Sciatic nerve (tissue), 2 donors: ENCODE measurements at places on chromosomes 1 and 21. TPM values are rescaled to one million over a fixed set of nuclear protein-coding genes. Genes with fewer than 3 reads are reported as not detected.

- no peak for DNase-seq
These were observed 65.5 kb downstream of the DMRTB1 start for GRCh38 chr1:53524428-53525375.

- no peak for DNase-seq
These were observed 137.7 kb downstream of the PRDM16 start for GRCh38 chr1:3206696-3207095.

DNA sequence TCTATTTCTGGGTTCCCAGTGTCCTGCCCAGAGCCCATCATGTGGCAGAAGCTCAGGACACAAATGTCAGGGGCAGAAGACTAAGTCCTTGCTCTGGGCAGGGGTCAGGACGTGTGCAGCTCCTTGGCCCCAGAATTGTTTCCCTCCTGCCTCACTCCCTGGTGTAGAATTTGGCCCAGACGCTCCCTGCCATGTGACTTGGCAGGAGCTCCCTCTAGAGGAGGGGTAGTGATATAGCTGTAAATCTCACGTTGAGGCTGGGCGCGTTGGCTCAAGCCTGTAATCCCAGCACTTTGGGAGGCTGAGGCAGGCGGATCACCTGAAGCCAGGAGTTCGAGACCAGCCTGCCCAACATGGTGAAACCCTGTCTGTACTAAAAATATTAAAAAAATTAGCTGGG, 91.2 kb downstream of the UBIAD1 start:
- DNase-seq: no peak

GRCh38 chr1:167136191-167136614, 42.3 kb downstream of the STYXL2 start:
- no peak for DNase-seq

DNA sequence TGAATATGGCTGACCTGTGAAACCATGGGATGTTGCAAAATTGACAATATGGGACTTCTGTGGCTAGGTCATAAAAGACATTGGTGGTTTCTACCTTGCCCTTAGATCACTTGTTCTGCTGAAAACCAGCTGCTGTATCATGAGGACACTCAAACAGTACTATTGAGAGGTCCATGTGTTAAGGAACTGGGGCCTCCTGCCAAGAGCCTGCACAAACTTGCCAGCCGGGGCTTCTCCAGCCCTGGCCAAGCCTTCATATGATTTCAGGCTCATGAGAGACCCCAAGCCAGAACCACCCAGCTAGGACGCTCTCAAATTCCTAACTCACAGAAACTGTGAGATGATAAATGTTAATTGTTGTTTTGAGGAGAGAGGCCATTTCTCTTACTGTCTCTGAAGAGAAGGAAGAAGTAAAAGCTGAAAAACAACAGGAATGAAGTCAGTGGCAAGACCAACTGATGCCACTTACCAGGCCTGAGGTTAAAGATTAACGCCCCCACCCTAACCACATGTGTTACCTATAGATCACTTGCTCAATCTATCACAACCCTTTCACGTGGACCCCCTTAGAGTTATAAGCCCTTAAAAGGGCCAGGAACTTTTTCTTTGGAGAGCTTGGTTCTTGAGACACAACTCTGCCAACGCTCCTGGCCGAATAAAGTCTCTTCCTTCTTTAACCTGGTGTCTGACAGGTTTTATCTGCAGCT, 3.9 kb upstream of the PITHD1 start:
- no peak for DNase-seq

DNA sequence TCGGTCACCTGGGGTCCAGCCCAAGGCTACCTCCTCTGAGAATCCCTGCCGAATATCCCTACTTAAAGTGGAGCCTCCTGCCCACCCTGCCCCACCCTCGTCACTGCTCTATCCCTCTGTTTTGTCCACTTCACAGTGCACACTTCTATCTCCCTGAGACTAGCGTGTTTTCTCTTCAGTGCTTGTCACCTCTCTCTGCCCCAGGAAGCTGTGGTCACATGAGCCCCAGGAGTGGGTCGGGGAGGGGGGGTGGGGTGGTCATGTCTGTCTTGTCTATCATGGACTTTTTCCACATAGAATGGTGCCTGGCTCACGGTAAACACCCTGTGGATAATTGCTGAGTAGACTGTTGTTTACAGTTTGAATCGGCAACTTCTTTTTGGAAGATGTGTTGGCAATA, 673.6 kb downstream of the PTPRU start:
- no peak for DNase-seq

DNA sequence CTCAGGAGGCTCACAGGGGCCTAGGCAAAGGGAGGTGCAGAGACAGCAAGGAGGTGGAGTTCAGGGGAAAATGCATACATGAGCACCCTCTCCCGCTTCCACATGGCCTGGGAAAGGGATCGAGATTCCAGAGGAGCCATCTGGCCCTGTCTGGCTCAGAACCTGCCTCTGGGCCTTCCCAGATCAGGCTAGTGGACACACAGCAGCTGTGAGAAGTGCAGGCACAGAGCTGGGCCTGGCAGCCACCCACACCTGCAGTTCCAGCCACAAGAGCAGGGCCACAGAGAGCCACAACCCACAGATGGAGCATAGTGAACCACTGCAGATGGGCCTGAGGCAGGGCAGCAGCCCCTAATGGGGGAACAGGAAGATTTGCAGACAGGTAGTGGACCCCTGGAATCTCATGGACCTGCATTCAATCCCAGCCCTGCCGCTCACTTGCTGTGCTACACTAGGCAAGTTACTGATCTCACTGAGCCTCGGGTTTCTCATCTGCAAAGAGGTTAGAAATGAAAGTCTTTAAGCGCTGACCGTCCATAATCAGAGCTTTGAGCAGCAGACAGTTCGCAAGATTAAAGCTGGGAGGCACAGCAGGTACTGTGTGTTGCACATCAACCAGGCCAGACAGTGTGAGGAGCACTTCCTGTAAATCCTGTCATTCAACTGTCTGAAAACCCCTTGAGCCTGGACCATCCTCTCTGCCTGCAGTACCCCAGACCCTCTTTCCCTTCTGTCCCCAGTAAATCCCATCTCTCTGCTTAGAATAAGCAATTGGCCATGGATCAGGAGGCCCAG, 58.0 kb downstream of the MATN1 start:
- no peak for DNase-seq

DNA sequence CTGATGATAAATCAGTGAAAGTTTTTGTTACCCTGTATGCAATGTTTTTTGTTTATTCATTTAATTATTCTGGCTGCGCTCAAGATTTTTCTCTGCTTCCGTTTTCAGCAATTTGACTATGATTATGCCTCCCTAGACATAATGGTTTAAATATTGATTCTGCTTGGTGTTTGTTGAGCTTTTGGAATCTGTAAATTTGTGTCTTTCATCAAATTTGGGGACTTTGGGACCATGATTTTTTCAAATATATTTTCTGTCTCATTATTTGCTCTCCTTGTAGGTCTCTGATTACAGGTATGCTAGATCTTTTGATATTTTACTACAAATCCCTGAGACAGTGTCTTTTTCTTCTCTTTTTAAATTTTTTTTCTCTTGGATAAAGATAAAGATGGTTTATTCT, 92.1 kb downstream of the CACHD1 start:
- no peak for DNase-seq

DNA sequence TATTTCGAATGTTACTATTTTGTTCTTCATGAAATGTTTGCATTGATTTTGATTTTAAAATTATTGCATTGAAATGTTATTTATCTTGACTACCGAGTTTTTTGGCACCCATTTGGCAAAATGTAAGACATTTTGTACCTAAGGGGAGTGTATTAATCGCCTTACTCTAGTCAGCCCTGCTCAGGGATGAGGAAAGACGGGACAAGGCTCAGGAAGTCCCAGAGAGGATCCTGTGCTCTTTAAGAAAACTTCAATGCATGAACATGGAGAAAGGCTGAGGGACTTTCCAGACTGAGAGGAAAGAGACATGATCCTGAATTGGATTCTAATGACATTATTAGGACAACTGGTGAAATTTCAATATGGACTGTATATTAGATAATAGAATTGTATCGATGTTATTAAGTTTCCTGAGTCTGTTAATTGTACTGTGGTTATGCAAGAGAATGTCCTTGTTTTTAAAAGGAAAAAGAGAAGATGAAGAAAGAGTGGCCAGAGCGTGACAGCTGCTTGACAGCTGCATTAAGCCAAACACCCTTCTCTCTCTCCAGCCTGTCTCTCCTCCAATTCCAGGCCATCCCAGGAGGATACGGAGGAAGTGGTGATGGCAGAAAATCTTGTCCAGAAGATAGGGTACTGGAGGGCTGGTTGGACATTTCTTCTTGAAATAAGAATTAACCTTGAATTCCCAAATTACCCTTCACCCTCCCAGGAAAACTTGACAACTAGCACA, 66.0 kb downstream of the PLEKHA6 start:
- no peak for DNase-seq

GRCh38 chr1:223176437-223176836, 33.4 kb upstream of the TLR5 start:
- DNase-seq: no peak

DNA sequence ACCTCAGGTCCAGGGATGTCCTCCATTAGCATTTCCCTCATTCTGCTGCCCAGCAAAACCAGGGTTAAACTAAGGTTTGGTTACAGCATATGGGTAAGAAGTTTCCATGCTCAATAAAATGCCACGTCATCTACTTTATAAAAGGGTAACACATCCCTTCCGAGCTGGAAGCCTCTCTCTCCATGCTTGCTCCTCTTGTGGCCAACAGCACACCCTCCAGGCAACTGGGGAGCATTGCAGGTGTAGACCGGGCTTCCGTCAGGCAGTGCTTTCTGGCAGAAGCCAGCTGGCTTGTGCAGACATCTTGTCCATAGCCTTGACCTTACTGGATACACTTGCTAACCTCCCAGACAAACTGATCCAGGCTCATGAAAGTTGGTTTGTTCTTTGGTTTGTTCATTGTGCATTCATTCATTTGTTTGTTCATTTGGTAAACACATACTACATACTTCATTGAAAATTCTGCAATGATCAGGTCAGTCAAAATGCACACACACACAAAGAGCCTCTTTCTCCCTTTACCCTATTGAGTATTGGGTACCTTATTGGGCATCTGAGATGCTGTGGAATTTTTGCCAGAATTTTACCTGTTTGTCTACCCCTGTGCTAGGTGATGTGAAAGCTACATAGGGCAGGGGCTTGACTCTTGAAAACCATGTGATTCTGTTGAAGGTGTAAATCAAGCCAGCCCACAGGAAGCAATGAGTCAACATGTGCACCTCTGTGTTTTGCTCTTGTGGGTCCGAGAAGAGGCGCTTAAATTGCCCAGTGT, 422.8 kb downstream of the CAMTA1 start:
- no peak for DNase-seq

DNA sequence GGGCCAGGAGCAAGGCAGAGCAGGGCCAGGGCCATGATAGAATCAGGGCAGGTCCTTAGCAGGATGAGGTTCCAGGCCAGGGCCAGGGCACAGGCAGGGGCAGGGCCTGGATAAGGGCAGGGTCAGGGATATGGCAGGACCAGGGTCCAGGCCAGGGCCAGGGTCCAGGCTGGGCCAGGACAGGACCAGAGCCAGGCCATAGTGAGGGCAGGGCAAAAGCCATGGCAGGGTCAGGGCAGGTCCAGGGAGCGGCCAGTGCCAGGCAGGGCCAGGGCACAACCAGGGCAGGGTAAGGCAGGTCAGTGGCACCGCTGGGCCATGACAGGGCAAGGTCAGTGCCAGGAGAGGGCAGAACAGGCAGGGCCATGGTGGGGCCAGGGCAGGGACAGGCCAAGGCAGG, 152.2 kb downstream of the LIPI start:
- no peak for DNase-seq

DNA sequence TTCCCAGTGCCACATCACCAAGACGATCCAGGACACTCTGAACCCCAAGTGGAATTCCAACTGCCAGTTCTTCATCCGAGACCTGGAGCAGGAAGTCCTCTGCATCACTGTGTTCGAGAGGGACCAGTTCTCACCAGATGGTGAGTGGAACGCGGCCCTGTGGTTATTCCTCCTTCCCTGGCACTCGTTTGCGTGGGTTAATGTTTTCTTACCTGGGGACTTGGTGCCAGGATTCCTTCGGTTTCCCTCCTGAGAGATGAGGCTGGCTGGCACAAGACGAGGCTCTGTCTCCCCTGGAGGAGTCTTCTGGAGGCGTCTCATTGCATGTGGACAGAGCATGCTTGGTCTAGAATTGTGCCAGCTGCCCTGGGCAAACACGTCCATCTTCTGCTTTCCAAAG, 29.3 kb downstream of the ATP5PO start:
- DNase-seq: no peak

DNA sequence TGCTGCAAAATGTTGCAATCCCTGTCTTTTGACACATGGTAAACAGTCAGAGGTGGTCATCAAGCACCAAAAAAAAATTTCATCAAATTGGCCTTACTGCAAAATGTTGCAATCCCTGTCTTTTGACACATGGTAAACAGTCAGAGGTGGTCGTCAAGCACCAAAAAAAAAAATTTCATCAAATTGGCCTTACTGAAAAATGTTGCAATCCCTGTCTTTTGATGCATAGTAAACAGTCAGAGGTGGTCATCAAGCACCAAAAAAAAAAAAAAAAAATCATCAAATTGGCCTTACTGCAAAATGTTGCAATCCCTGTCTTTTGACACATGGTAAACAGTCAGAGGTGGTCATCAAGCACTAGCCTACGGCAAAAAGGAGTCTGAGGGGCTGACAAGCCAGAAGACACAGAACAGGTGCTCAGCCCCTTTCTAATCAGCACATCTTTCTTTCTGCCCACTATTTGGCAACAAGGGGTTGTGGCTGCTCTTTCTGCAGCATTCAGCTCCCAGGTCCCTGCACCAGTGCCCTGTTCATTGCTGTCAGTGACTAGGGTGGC, 223.8 kb downstream of the KCNH1 start:
- DNase-seq: no peak

EXTL1 gene
- 39.9 TPM for total RNA-seq
